ENCODE measurements at places on chromosomes 1 and 21.

DNA sequence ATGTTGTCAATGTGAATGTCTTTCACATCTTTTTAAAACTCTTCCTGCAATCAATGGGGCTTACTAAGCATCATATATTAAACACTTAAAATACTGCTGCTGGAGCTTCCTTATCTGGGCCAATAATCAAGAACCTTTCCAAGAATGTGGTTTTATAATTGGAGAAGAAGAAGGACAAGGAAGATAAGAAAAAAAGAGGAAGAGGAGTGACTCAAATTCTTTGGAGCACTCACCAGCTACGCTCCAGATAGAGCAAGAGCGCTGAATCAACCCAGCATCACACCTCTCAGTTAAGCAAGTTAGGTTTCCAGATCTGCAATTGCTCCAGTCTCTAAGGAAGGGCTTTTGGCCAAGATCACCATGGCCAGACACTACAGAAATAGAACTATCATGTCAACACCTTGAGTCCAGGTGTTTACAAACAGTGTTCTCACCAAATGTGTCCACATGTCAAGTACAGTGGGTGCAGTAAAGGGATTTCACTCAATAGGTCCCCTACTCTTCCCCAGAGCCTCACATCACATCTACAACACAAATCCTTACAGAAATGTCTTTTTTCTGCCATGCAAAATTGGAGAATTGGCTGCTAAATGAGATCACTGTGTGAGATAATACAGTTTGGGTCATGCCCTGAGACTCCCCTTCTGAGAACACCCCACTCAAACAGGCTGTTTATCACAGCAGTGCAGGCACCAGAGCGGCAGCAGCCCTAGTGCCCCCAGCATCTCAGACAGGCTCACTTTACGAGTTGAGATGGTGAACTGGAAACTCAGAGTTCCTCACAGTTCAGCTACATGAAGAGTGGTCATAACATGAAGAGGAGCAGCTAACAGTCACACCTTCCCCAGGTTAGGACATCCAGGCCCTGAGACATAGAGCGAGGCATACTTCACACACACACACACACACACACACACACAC is 1.7 kb upstream of the SPRR2B start:
- DNase-seq = no peak

DNA sequence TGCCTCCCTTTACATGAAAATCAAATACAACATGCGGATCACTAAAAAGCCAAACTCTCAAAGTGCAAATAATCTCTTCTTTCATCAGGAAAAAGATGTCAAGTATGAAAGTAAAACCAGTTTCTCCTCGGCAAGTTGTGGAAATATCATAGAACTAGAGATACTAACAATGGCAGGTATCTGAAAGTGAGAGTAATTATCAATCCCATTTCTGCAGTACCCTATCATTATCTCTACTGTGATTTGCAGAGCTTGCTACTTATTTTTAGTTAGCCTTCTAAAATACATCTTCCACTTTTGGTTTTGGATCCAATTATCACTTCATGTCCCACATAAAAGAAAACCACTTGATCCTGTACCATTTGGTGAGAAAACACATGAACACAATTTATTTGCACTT is 3.0 kb downstream of the TP53BP2 start:
- DNase-seq = no peak

- no peak for DNase-seq
These were observed 1.5 kb upstream of the COL16A1 start for GRCh38 chr1:31705080-31705866.

DNA sequence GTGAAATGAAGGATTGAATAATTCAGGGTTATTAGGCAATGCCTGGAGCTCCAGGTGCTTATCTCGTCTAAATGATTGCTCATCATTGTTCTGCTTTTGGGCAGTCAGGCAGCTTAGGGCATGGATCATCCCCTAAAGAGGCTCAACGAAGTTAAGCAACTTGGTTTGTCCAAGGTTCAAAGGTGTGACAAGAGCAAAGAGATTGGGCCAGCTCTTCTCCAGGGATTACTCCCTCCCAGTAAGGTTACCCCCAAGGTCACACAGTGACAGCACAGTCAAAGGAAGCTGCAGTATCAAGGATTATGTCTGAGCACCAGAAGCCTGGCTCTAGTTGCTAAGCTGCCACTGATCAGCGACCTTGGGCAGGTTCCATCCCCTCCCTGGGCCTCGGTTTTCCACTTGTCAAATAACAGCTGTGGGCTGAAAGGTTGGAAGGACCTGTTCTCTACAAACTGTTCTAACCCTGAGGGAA is 6.8 kb downstream of the ETNK2 start:
- DNase-seq = no peak

GRCh38 chr1:187477103-187477502 is 648.4 kb downstream of the PLA2G4A start:
- no peak for DNase-seq

- no peak for DNase-seq
These were observed 52.8 kb downstream of the SDC3 start for GRCh38 chr1:30855686-30856259.

DNA sequence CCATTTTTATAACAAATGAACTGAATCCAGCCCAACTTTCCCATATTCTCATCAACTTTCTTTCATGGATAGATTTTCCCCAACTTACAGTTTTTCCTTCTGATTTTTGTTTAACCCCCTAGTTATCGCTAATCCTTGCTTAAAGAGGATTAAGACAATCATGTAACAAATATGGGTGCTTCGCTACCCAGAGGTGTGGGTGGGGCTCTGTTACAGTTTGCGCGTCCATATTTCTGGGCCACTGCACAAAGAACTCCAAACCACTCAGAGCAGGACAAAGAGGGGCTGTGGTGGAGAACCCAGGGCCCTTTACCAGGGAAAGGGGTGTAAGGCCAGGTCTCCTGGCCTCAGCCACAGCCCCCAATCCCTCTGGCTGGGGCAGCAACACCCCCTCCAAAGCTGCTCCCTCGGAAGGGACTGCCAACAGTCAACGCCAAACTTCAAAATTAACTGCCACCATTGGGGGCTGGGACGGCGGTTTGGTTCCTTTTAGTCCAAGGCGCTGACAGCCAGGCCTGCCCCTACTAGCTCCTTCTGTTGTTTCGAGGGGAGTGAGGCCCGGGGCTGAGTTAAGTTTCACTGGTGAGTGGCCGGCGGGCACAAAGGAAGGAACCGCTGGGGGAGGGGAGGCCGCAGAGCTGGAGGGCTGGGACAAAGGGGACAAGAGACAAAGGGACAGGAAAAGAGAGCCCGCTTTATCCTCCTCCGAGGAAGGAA is 27.9 kb downstream of the SSBP3 start:
- DNase-seq = no peak

DNA sequence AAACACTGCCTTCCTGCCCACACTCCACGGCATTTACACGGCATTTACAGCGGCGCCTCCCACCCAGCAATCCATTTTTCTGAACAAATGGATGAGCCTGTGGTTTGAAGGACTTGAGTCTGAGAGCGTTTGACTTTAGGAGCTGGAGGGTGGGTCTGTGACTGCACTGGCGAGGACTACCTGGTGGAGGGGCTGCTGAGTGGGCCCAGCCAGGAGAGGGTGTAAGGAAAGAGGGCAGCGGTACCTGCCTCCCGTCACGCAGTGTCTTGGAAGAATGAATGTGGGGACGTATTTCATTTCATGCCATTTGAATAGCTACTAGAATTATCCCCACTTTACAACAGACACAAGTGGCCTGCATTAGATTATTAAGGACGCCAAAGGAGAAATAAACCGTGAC is 62.9 kb downstream of the B3GALT5 start:
- no peak for DNase-seq
